BJ (cell line): ENCODE measurements at places on chromosomes 16 and 17.

DNA sequence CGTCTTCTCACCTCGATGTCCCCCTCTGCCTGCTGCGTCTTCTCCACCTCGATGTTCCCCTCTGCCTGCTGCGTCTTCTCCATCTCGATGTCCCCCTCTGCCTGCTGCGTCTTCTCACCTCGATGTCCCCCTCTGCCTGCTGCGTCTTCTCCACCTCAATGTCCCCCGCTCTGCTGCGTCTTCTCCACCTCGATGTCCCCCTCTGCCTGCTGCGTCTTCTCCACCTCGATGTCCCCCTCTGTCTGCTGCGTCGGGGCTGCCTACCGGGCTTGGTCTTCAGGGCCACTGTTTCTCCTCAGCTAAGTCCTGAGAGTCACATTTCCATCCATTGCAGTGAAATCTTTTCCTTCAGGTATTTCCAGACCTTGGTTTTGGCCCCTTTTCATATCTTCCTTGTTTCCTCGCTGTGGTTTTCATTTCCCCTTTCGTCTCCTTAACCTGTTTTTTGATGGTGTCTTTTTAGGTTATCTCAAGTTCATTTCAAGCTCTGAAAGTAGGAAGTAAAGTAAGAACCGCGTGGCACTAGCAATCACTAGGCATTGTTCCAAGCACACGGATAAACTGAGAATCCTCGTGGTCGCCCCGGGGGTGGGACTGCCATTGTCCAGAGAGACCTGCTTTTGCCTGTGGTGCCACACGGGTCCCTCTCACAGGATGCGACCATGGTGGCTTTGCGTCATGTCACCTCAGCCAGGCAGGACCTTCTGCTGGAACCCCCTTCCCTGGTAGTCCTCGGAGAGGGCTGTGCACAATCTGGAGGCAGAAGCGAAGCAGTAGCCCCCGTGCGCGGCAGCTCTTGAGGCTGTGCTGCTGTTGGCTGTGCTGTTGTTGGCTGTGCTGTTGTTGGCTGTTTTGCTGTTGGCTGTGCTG is 9.5 kb upstream of the ZNF750 start:
- no peak for DNase-seq

- no peak for DNase-seq
These were observed 19.5 kb downstream of the GRB7 start for GRCh38 chr17:39757176-39757662.

- no peak for DNase-seq
These were observed 27.8 kb downstream of the TK2 start for GRCh38 chr16:66521951-66522771.

DNA sequence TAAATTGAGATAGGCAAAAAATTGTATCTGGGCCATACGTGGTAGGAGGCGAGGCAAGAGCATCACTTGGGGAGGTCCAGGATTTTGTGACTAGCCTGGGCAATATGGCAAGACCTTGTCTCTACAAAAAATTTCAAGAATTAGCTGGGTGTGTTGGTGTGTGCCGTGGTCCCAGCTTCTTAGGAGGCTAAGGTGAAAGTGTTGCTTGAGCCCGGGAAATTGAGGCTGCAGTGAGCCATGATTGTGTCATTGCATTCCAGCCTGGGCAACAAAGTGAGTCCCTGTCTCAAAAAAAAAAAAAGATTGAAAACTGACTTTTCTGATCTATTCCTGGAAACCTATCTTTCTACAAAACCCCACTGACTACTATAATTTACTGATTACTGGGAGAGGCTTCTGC is 26.7 kb downstream of the CDK12 start:
- no peak for DNase-seq

- no peak for DNase-seq
These were observed 757 bp downstream of the FMNL1 start for GRCh38 chr17:45222289-45222995.

DNA sequence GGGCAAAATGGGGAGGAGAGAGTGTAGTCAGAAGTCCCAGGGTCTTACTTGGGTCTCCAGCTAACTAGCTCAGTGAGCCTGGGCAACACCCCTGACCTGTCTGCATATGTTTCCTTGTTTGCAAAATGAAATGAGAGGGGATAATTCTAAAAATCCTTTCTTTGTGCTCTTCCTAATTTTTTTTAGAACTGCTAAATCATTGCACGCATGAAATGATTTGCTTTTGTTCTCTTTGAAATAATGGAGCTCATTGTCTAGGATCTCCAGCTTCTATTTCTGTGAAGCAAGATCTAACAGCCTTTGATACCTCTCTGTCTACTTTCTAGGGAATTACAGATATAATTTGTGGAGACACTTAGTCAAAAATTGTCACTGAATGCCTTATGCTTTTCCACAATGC is 181.3 kb downstream of the CDH13 start:
- no peak for DNase-seq

GRCh38 chr17:39605492-39606433 is 2.0 kb downstream of the NEUROD2 start:
- DNase-seq, result no peak

DNA sequence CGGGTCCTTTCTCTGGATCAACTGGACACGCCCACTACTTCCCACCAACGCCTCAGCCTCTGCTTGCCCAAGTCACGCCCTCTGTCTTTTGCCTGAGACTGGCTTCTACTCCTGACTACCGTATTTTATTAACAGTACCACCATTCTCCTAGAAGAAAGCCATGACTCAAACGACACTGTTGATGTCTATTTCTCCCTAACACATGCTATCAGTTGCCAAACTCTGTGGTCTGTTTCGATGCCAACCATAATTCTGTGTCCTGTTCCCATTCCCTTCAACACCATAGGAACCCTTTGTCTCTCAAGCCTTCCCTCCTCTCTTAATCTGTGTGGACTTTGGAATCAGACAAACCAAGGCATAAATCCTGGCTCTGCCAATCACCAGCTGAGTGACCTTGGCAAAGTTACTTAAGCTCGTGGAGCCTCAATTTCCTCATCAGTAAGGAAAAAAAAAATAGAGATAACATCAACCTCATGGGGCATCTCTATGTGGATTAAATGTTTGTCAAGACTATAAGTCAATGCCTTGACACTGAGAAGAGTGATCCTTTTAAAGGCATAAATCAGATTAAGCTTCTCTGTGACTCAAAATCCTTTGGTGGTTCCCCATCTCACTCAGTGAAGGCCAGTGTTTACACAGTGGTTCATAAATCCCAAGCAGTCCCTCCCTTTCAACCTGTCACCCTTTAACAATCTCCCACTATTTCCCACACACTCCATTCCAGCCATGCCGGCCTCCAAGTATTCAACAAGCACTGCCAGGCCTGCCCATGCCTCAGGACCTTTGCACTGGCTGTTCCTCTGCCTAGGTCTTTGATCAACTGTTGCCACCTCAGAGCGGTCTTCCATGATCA is 45.6 kb downstream of the ERN1 start:
- no peak for DNase-seq

GRCh38 chr17:79107499-79108231 is 33.0 kb downstream of the ENGASE start:
- no peak for DNase-seq

GRCh38 chr16:66842765-66843164 is 1.4 kb upstream of the CA7 start:
- DNase-seq, result no peak

DNA sequence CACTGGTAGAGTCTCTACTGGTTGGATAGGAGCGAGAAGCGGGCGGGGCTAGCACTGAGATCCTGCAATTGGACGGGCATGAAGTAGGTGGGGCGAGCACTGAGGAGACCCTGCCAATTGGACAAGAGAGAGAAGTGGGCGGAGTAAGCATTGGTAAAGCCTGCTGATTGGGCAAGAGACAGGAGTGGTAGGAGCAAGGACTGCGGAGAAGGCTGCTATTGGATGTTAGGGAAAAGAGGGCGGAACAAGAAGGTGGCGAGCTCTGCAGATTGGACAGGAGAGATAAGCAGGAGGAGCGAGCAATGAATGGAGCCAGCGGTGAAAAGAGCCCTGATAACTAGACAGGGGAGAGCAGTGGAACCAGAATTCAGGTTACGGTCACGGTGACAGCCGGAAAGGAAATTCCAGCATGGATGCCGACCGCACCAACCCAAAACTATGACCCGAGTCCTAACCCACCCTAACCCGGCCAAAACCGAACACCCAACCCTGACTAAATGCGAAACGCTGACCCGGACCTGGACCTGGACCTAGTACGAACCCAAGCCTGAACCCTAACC is 4.8 kb downstream of the SCGB1C2 start:
- no peak for DNase-seq

- DNase-seq, result no peak
These were observed 30.4 kb upstream of the PITPNA start for GRCh38 chr17:1592751-1593629.

GRCh38 chr16:48361540-48362144 is 23.6 kb downstream of the SIAH1 start:
- no peak for DNase-seq

DNA sequence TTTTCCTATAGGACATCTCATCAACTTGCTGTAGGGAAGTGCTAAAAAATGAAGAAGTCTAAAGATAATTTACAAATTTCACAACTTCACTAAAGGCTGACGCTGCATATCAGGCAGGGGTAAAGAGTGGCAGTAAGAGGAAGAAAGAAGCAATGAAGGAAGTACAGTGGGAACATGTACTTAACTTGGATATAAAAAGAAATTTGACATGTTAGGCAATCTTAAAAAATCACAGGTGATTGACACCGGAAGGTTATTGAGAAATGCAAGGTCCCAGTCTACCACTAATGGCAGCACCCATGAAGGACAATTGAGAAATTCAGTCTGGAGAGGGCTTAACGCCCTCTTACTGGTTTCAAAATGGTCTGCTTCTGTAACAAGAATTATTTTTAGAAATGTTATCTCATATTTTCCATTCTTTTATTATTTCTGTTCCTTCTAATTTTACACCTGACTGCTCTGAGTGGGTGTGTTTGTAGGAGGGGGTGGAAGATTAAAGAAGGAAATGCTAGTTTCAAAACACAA is 358.1 kb downstream of the KCNJ2 start:
- DNase-seq, result no peak

DNA sequence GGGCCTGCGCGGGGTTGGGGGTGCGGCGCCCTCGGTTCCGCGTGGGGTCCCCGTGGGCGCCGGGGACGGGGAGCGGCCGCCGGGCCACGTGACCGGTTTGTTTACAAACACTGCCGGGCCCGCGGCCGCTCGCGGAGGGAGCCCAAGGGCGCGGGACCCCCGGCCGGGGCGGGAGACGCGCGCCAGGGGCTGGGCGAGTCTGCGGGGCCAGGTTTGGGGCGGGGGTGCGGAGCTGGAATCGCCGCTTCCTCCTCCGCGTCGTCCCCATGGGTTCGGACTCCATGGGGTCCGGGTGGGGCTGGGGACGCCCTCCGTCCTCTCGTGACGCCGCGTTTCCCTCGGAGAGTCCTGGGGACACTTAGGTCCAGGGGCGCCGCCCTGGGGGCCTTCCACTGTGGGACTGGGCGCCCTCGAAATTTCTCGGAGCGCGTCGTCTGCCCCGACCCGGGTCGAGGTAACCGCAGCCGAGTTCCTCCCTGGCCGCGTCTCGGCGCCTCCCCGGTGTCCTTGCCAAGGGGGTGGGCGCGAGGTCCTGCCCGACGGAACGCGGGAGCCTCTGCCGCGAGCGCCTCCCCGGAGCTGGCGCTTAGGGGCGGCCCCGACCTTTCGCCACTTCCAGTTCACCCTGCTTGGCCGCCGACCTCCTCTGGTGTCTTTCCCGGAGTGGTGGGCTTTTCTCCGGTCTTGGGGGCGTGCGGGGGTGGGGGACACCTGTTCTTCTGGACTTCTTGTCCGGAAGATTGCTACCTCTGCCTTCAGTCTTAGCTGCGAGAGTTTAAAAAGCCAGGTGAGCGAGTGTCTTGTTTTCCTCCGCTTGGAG is 684 bp downstream of the YPEL2 start:
- no peak for DNase-seq

- DNase-seq, result peak; percentile 100
These were observed 54.1 kb upstream of the BCAR1 start for GRCh38 chr16:75305364-75306098.

DNA sequence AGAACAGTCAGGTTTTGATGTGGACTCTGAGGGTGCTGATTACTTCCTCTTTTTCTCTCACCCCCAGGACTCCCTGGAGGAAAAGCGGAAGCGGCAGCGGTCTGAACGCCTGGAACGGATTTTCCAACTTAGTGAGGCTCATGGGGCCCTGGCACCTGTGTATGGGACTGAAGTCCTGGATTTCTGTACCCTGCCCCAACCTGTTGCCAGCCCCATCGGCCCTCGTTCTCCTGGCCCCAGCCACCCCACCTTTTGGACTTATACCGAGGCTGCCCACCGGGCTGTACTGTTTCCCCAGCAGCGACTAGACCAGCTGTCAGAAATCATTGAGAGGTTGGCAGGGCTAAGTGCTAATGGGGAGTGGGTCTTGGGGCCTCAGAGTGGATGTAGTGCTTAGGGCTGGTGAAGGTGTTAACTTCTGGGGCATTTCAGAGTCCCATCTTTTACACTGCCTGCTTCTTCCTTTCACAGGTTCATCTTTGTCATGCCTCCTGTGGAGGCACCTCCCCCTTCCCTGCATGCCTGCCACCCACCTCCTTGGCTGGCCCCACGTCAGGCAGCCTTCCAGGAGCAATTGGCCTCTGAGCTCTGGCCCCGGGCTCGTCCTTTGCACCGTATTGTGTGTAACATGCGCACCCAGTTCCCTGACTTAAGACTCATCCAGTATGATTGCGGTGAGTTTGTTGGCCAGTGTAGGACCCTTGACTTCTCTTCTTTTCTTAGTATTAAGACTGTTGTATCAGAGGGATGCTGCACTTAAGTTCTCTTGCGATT is 19.1 kb upstream of the PHKG2 start:
- no peak for DNase-seq

GRCh38 chr16:57128771-57129389 is 36.5 kb downstream of the CPNE2 start:
- DNase-seq, result no peak

GRCh38 chr17:82281502-82282238 is 8.2 kb upstream of the CSNK1D start:
- DNase-seq, result no peak

- DNase-seq, result no peak
These were observed 202.1 kb upstream of the PSMD7 start for GRCh38 chr16:74094514-74094913.

- no peak for DNase-seq
These were observed 9.5 kb downstream of the WWP2 start for GRCh38 chr16:69771651-69771967.

GRCh38 chr16:57409870-57410587 is 5.5 kb downstream of the CCL17 start:
- no peak for DNase-seq

GRCh38 chr17:41992576-41992975 is 24.7 kb downstream of the DNAJC7 start:
- DNase-seq, result no peak

GRCh38 chr17:31281061-31281460 is 16.0 kb downstream of the OMG start:
- DNase-seq, result no peak

DNA sequence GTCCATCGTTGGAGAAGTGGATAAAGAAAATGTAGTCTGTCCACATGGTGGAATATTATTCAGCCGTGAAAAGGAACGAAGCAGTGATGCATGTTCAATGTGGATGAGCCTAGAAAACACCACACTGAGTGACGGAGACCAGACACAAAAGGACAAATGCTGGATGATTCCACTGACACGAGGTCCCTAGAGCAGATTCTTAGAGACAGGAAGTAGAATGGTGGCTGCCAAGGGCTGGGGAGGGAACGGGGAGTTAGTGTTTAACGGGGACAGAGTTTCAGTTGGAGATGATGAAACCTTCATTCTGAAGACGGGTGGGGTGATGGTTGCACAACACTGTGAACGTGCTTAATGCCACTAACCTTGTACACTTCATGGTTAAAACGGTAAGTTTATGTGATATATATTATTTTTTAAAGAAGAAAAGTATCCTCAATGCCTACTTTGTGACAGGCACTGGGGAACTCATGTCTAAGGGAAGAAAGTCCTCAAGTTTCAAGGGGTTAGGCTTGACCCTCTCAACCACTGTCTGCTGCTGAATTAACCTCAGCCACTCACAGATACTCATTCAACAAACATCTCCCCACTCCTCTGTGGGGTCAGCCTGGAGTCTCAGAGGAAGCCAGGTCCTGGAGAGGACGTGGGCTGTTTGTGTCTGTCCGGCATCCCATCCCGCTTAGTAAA is 17.6 kb downstream of the C16orf74 start:
- DNase-seq, result no peak
